ENCODE measurements at places on chromosomes 7 and 10. TPM values are rescaled to one million over a fixed set of nuclear protein-coding genes. Genes with fewer than 3 reads are reported as not detected.

The FAM25A gene
- total RNA-seq = not detected

The ARPC1A gene
- total RNA-seq = 76.5 TPM

The POLR1F gene
- total RNA-seq = 30.8 TPM

The ZDHHC16 gene
- 6.7 TPM for total RNA-seq

The NEUROD6 gene
- not detected for total RNA-seq

The HHEX gene
- total RNA-seq = 16.8 TPM

The CDH23 gene
- total RNA-seq = 8.5 TPM

The PTPRE gene
- total RNA-seq = 18.9 TPM

The MIOS gene
- total RNA-seq = 13.2 TPM

The GPR26 gene
- total RNA-seq = not detected

The TFEC gene
- total RNA-seq = 4.4 TPM

The FXYD4 gene
- total RNA-seq = not detected

The MTPN gene
- total RNA-seq = 53.8 TPM

The SPDYE18 gene
- 1.6 TPM for total RNA-seq

The HABP2 gene
- 0.41 TPM for total RNA-seq

The NPC1L1 gene
- not detected for total RNA-seq

The HOXA1 gene
- total RNA-seq = 1.3 TPM

The COPS6 gene
- total RNA-seq = 65.0 TPM

The ACBD7 gene
- total RNA-seq = not detected

The TMEM213 gene
- total RNA-seq = 0.35 TPM

The SPDYE11 gene
- not detected for total RNA-seq

The PCLO gene
- total RNA-seq = 0.26 TPM

The TUBB8 gene
- total RNA-seq = not detected

The EBF3 gene
- total RNA-seq = 0.77 TPM

The STAMBPL1 gene
- 8.9 TPM for total RNA-seq

The OPTN gene
- total RNA-seq = 28.3 TPM

The ENKUR gene
- total RNA-seq = 0.73 TPM

The GPR15LG gene
- not detected for total RNA-seq

The SKIDA1 gene
- 4.9 TPM for total RNA-seq

The GRID2IP gene
- total RNA-seq = 0.21 TPM

The PNLIPRP2 gene
- not detected for total RNA-seq

The NODAL gene
- total RNA-seq = not detected

The ASZ1 gene
- total RNA-seq = not detected

The ZNF783 gene
- 15.8 TPM for total RNA-seq

The DPYSL4 gene
- 1.5 TPM for total RNA-seq

The SMKR1 gene
- total RNA-seq = 0.35 TPM

The FZD8 gene
- 2.6 TPM for total RNA-seq

The LLCFC1 gene
- total RNA-seq = not detected

The PNLIP gene
- not detected for total RNA-seq

The MMP21 gene
- total RNA-seq = 0.21 TPM

The NAPEPLD gene
- 11.0 TPM for total RNA-seq

The PLAU gene
- 5.9 TPM for total RNA-seq

The EGR2 gene
- 3.4 TPM for total RNA-seq

The TNS3 gene
- total RNA-seq = 27.2 TPM

The COBL gene
- total RNA-seq = under 0.01 TPM

The PRSS1 gene
- not detected for total RNA-seq

The MMS19 gene
- 87.7 TPM for total RNA-seq

Data from uterus (tissue), 4 donors.